SIG-M5 (cell line): ENCODE measurements at places on chromosomes 1 and 21.

DNA sequence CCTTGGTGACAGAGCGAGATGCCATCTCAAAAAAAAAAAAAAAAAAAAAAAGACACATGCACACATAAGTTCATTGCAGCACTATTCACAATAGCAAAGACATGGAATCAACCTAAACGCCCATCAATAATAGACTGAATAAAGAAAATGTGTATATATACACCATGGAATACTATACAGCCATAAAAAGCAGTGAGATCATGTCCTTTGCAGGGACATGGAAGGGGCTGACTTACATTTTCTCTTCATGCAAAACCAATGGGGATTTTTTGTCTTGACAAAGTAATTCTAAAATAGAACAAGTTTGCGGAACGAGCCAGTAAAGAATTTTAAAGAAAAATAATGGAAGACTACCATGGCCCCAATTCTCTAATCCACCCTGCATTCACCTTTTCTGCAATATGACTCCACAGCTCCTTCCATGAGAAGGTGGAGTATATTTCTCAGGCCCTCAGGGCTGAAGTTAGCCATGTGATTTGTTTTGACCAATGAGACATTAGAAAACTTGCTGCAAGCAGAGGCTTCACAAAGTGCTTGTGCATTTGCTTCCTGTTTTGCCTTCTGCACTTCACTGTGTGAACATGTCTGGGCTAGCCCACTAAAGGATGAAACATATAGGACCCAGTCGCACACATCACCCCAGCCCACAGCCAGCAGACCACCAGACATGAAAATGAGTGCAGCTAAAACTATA, 78.8 kb upstream of the NR5A2 start:
- DNase-seq = no peak

DNA sequence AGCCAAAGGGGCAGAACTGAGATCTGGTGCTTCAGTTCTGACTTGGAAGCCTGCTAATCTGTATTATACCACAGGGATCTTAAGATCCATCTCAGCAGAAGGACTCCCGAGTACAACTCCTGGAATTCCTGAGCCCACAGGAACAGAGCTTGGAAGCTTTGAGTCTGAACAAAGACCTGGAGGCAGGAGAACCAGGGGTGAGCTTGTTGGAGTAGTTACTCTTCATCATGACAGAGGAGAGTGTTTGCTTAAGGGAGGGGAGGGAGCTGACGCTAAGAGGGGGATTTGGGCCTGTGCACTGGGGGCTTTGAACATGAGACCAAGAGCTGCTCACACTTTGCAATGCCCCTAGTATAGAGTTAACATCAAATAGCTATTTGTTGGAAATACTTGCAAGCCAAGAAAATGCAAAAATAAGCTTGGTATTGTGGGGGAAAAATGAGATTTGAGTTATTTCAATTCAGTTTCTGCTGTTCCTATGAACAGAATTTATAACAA, 41.1 kb upstream of the TRABD2B start:
- no peak for DNase-seq

DNA sequence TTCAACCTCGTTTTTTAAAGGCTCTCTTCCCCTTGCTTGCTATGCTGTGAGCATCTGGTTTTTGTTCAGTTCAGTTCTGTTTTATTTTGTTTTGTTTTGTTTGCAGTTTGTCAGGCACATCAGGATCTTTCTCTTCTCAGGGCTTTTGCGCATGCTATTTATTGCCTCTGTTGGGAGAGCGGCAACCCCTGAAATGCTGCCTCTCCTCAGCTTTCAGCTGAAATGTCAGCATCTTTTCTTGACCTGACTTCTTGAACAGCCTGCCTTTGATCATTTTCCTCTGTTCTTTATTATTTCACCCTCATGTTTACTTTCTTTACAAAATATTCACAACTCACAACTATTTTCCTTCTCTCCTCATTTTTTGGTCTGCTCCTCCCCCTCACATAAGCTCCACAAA, 50.4 kb upstream of the RC3H1 start:
- no peak for DNase-seq

DNA sequence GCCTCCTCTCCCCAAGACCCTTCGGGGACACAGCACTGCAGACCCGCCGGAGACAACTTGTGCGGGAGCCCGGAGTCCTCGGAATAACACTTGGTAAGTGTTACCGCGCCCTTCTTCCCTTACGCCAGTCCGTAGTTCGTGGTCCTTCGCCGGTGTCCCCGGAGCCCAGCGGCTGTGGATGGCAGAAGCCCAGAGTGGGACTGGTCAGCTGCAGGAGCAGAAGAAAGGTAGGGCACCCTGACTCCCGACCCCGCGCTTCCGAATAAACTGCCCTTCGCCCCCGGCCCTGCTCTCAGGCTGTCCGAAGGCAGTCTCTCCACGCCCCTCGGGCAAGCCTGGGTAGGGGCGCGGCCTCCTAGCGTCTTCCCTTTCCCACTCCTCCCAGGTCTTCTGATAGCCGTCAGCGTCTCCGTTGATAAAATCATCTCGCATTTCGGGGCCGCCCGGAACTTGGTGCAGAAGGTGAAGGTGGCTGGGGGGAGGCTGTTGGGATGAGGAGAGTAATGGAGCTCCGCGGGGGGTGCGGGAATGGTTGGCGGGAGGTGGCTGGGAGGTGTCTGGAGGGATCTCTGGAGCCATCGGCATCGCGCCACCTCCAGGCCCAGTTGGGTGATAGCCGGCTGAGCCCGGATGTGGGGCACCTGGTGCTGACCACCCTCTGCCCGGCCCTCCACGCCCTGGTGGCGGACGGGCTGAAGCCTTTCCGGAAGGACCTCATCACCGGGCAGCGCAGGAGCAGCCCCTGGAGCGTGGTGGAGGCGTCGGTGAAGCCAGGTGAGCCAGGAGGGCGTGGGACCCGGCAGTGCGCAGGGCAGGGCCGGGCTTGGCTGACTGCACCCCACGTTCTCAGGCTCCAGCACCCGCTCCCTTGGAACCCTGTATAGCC, 4.3 kb downstream of the RUSC1 start:
- no peak for DNase-seq

DNA sequence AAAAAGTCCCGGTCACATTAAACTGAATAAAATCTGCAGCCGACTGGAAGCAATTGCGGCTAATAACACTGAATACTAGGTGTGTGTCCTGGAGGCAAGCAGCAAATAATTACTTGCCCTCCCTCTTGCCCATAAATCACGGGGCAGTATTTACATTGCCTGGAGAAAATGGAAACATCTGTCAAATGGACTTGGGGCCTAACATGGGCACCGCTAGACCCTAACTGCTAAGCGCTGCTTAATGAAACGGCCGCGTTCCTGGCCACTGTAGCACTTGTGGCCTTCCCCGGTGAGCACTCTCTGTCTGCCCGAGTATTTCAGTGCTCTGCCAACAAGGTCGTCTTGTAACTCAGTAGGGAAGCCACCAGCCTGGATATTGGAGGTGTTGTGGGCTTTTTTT, 23.9 kb upstream of the KNCN start:
- no peak for DNase-seq

DNA sequence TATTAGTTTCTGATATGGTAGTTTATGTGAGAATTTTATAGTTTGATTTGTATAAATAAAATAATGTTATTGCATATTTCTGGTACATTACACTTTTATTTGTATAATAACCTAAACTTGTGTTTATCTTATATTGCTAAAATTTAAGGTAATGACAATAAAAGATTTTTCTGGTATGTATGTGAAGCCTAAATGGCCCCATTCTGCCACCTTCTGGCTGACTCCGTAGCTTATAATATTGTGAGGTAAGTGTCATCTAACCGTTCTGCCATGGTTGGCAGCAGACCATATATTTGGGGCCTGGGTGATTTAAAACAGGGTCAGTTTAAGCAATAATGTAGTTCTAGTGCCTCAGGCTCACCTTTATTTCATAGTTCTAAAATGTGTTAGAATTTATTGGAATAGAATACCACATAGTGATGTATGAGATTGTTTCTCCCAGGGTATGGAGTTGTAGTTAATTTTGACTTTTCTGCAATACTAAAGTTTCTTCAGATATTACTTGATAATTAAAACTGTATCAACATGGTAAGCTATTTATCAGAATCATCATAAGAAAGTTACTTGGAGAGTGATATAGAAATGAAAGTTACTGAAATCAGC, 21.2 kb upstream of the PRKACB start:
- no peak for DNase-seq

DNA sequence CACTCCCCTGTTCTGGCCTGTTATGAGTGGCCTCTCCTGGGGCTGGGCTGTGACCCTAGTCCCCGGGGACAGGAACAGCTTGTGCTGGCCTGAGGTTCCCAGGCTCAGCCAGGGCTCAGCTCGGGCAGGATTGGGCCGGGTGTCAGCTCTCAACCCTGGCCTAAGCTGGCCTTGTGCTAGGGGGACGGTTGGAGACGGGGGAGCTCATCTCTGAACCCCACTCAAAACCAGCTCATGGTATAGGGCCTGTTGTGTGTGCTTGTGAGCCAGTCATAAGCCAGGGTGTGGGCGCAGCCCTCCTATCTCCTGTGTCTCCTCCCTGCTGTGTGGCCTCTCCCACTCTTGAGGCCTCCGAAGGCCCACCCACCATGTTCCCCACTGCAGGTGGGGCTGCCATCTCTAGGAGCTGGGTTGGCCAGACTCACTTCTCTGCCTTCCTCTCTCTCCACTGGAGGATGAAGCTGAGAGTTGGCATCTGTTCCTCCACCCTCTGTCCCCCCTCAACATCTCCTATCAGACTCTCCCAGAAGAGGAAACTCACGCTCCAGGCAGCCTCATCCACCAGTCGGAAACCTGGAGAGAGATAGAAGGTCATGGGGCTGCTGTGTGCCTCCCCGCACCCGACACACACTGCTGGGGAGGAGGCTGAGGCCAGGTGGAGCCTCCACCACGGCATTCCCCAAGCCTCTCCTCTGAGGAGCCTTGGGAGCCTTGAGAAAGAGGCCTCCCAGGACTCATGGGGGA, 1.4 kb downstream of the PEAR1 start:
- DNase-seq = no peak

DNA sequence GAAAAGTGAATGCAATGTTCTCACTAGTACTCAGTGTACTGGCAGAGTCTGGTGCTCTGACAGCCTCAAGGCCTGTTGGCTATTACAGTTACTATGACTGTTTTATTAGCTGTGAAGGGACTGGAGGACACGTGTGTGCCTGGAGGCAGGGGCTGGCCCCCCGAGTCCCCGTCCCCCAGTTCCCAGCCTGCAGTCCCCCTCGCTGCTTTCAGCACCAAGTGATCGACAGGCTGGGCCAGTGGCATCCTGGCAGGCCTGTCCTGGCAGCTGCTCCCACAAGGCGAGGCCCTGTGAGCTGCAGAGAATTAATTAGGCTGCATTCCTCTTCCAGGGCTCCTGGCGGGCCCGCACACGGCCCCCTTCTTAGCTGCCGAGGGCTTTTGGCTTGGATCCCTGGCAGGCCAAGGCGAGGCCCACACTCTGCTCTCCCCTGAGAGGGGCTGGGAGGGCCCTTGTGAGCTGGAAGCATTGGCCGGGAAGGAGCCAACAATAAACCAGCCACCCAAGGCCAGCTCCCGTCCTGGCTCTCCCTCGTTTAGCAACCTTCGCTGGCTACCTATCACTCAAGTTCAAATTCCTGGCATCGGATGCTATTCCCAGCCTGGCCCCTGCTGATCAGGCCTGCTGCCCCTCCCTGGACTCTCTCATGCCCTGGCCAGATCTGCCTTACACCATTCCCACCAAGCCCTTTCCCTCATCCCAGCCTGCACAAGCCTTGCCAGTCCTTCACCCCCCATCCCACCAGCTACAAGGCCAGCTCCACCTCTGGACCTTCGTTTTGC, 9.8 kb downstream of the EDN2 start:
- no peak for DNase-seq

DNA sequence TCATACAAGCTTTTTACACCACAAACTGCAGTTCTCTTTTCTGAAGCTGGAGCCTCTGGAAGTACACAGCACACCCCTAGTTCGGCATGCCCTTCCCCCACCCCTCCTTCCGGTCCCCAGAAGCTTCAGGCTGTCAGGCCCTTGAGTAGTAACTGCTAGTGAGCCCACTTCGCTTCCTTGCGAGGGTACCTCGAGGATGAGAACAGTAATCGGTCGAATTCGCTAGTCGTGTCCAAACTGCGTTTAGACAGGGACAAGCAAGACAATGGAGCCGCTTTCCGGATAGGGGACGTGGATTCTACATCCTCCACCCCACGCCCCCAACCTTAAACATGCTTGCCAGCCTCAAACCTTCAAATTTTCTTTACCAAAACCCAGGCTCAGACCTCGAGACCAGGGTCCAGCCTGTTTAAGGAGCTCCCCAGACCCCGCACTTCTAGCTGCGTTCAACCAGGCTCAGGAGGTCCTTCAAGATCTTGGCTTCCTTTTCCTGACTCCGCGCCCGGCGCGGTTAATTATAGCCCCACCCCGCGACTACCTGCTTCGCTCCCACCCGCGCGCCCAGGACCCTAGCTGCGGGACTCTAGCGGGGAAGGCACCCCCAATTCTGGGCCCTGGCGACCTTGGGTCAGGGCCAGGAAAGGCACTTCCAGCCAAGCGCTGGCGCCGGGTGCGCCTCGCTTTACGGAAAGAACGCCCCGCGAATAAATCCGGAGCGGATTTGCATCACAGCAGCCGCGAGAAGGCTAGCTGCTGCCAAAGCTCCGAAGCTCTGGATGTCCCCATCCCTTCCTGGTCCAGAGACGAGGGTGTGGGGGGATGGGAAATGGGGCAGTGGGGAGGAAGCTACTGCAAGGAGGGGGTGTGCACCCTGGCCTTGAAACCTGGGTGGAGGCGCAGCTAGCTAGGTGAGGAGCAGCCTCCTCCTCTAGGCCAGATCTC, 8.1 kb upstream of the TSPAN1 start:
- no peak for DNase-seq

- DNase-seq = no peak
Observed at GRCh38 chr1:41523071-41523470, 38.6 kb upstream of the EDN2 start.

- no peak for DNase-seq
Observed at GRCh38 chr1:97980530-97980929, 59.7 kb upstream of the DPYD start.

DNA sequence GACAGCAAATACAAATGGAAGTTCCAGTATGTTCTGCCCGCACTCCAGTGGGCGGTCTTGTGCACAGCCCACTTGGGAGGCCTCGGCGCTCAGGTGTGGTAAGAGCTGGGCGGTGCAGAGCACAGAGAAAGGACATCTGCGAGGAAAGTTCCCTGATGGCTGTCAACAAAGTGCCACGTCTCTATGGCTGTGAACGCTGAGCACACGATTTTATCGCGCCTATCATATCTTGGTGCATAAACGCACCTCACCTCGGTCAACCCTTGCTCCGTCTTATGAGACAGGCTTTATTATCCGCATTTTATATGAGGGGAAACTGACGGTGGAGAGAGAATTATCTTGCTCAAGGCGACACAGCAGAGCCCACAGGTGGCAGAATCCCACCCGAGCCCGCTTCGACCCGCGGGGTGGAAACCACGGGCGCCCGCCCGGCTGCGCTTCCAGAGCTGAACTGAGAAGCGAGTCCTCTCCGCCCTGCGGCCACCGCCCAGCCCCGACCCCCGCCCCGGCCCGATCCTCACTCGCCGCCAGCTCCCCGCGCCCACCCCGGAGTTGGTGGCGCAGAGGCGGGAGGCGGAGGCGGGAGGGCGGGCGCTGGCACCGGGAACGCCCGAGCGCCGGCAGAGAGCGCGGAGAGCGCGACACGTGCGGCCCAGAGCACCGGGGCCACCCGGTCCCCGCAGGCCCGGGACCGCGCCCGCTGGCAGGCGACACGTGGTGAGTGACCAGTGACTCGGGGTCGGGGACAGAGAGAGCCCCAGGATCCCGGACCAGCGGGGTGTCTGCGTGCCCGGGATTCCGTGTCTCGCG, at the start of gene IL12RB2:
IL12RB2 (plus strand) TSS at position 623 of the 810 bp plus-strand sequence. CDS start 12,496 bp downstream, outside the sequence.
- no peak for DNase-seq
